HS-5 (cell line): ENCODE measurements at places on chromosomes 4 and X.

- no peak for DNase-seq
Observed at GRCh38 chr4:150250998-150251651, 172.9 kb downstream of the DCLK2 start.

- DNase-seq: no peak
Observed at GRCh38 chrX:41653125-41653524, 35.6 kb upstream of the GPR34 start.

GRCh38 chrX:8319359-8319758, 145.3 kb upstream of the VCX3B start:
- no peak for DNase-seq

GRCh38 chrX:38919853-38920528, 118.7 kb downstream of the MID1IP1 start:
- DNase-seq: no peak

DNA sequence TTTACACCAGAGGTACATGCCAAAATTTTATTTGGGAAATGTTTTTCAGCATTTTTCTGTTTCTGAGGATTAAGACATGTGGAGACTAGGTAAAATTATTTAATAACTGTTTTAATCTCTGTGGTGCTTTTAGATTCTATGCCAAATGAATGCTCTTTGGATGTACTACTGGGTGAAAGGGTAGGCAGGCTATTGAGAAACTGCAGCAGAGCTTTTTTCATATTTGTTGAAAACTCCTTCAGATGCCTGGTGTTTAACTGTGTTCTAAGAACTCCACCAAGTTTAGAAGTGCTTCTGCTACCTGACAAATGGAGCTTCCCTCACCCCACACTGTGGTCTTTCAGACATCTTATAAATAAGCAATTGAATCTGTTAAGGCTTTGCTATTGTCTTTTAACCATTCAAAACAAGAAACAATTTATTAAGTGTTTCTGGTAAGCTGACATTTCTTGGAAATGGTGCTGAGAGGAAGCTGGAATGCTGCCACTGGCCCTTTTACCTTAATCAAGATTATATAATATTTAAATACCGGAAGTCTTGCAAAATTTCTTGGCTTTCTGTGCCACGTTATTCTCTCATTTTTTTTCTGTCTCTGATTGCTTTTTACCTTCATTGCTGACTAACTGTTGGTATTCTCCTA, 51.2 kb upstream of the CYSLTR1 start:
- DNase-seq: no peak

DNA sequence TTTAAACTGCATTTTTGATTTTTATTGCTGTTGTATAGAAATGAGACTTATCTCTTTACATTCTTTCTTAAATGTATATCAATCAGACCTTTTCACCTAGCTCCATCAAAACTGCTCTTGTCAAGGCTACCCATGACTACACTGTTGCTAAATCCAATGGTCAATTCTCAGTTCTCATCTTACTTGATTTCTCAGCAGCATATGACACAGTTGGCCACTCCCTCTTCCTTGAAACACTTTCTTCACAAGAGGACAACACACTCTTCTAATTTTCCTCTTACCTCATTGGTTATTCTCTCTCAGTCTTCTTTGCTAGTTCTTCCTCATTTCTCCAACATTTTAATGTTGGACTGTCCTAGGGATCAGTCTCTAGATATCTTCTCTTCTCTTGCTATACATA, 94.1 kb upstream of the CITED1 start:
- no peak for DNase-seq

DNA sequence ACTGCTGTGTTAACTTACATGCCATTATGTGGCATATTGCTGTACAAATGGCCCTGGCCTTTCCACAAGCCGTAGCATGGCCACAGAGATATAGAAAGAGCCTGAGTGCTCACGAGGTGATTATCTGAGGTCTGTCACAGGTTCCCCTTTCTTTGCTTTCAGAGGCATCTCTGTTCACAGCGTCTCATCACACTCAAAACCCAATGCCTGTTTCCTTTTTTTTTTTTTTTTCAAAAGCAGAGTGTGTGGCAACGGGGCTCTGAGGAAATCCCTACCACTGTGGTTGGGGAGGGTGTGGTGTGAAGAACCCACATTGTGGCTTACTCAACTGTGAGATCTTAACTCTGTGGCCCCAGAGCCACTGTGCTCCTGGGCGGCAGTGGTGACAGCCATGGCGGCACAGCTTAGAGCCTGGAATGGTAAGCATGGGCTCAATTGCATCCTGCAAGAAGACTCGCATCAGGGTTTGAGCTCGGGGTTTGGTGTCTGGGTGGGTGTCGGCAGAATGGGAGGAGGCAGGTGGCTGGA, 30.8 kb downstream of the RTL5 start:
- no peak for DNase-seq

GRCh38 chr4:72604324-72604723, 35.3 kb upstream of the ADAMTS3 start:
- DNase-seq: no peak

GRCh38 chr4:24190761-24191695, 301.2 kb upstream of the PPARGC1A start:
- DNase-seq: no peak

DNA sequence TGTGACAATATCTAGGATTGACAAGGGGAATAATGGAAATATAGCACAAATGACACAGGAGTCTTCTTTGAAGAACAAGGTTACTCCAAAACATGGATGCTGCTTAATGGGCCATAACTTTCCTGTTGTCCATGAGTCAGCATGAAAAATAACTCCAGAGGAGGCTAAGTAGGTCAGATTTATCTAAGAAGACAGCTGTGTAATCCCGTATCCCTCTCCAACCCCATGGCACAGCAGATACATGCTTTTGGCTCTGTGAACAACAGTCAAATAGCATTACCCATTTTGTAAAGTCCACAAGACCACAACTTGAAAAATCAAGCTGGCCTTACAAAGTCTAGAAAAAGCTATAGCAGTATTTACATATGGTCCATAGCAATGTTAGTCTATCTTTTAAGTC, 2.1 kb upstream of the TMEM131L start:
- no peak for DNase-seq

DNA sequence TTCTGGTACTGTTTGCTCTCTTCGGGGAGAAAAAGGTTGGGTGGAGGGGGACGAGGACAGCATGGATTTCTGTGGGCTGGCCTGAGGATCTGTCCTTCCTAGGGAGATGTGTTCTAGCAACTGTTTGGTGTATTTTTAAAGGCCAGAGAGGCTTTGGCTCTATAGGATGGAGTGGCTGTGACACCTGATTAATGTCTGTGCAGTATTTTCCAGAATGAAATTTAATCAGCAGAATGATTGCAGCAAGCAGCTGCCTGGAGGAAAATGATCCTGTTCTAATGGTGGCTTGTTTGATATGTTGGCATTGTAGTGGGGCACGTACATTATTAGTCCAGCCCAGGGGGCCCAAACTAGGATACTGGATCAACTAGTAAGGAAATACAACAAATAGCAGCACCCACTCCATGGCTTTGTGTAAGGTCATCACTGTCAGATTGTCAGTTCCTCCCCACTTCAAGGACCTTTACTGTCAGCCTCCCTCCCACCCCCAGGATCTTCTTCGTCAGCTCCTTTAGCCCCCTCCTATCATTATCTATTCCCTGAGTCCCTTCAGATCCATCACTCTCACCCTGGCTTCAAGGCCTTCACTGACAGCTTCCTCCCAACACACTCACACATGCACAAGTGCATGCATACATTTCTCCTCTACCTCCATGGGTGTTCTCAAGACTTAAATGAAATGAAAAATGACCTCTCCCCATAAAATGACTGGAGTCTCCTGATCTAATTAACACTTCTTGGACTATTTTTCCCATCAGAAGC, 10.4 kb upstream of the TMEM255A start:
- DNase-seq: no peak

DNA sequence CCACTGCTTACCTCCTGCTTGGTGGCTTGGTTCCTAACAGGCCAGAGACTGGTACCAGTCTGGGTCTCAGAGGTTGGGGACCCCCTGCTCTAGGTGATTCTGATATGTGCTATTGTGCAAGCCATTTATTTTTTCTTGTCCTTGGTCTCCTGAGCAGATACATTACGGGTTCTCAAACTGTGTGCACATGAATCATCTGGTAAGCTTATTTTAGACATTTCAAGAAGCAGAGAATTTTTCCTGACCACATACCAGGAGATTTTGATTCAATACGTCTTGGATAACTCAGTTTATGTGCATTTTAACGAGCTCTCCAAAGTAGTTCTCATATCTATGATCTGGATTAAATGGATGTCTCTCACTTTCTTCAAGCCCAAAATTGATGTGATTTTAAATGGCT, 77.2 kb downstream of the FHIP1A start:
- no peak for DNase-seq

DNA sequence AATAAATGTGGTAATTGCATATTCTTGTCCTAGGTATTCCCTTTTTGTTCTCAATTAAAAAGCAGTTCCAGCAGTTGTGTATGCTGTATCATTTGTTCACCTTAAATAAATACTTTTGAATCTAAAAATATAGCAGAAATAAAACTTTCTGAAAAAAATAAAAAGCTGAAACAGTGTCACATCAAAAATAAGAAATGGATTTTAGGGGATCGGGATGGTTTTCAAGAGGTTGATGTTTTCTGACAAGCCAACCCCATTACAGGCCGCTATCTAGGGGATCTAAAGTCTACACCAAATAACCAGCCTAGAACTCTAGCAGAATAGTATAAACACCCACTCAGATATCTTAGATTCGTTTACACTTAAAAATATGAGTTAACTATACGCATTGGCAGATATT, 95.4 kb upstream of the MAML3 start:
- DNase-seq: no peak

- DNase-seq: no peak
Observed at GRCh38 chrX:63561425-63561824, 210.3 kb upstream of the SPIN4 start.
